ENCODE measurements at places on chromosomes 6 and 20. TPM values are rescaled to one million over a fixed set of nuclear protein-coding genes. Genes with fewer than 3 reads are reported as not detected.
A peak's percentile ranks its signal among the peaks of the same experiment; 100 is the strongest.

DNA sequence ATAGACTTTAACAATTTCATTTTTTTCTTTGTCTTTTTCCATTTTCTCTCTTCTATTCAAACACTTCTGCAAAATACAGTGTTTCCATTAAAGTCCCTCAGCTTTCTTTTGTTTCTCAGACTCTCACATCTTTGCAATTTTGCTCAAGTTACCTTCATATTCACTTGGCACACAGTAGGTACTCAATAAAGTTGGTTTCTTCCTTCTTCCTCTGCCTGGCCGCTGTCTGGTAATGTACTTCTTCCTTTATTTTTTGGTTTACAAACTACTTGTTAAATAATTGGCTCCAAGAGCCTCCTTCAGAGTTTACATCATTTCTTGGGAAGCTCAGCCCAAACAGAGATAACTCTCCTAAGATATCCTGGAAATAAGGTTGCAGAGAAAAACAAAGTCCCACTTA lies 81.1 kb downstream of the GJA10 start:
- no peaks in the 10 kb centered on the region for H3K36me3 ChIP-seq
- H3K27me3 ChIP-seq, result no peaks in the 10 kb centered on the region
- H3K27ac ChIP-seq, result no peak overlapping the region
- DNase-seq, result no peak
- H3K4me1 ChIP-seq, result peaks cover 3% of the 10 kb centered on the region

- DNase-seq, result no peak
- no peak overlapping the region for H3K4me3 ChIP-seq
- H3K27ac ChIP-seq, result no peak overlapping the region
- H3K27me3 ChIP-seq, result peaks cover 6% of the 10 kb centered on the region
Measured at GRCh38 chr20:47971058-47971791, 185.9 kb upstream of the SULF2 start.

GRCh38 chr6:43269273-43270007 lies 26.2 kb downstream of the TTBK1 start:
- H3K27me3 ChIP-seq, result no peaks in the 10 kb centered on the region
- no peak overlapping the region for H3K27ac ChIP-seq
- H3K4me3 ChIP-seq, result peak overlapping the region; percentile 26
- H3K4me1 ChIP-seq, result peaks cover 7% of the 10 kb centered on the region

DNA sequence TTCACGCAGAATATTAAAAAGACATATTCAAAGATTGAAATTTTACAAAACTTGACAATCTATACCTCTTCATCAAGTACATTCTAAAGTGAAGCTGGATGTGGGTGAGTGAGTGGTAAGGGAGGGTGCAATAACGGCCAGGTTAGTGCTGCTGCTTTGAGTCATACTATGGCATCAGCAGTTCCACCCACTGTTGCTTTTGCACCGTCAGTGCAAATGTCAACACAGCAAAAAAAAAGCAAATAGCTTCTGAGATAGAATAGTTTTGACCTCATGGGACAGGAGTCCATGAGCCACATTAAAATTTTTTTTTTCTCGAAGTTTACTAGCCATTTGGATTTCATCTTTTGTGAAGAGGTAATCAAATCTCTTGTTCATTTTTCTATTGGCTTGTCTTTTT lies 31.8 kb downstream of the PSMF1 start:
- H3K27ac ChIP-seq, result no peak overlapping the region
- H3K27me3 ChIP-seq, result no peaks in the 10 kb centered on the region
- H3K4me1 ChIP-seq, result no peaks in the 10 kb centered on the region
- no peak for DNase-seq
- H3K36me3 ChIP-seq, result no peaks in the 10 kb centered on the region
- H3K4me3 ChIP-seq, result no peak overlapping the region

- DNase-seq, result no peak
- H3K36me3 ChIP-seq, result no peaks in the 10 kb centered on the region
- H3K27me3 ChIP-seq, result no peaks in the 10 kb centered on the region
- no peak overlapping the region for H3K4me3 ChIP-seq
- no peak overlapping the region for H3K27ac ChIP-seq
Measured at GRCh38 chr6:5155906-5156305, 70.8 kb downstream of the PPP1R3G start.

GRCh38 chr6:158131926-158132325 lies 36.1 kb downstream of the SERAC1 start:
- H3K4me1 ChIP-seq, result no peaks in the 10 kb centered on the region
- DNase-seq, result no peak
- H3K27ac ChIP-seq, result no peak overlapping the region
- no peaks in the 10 kb centered on the region for H3K36me3 ChIP-seq

DNA sequence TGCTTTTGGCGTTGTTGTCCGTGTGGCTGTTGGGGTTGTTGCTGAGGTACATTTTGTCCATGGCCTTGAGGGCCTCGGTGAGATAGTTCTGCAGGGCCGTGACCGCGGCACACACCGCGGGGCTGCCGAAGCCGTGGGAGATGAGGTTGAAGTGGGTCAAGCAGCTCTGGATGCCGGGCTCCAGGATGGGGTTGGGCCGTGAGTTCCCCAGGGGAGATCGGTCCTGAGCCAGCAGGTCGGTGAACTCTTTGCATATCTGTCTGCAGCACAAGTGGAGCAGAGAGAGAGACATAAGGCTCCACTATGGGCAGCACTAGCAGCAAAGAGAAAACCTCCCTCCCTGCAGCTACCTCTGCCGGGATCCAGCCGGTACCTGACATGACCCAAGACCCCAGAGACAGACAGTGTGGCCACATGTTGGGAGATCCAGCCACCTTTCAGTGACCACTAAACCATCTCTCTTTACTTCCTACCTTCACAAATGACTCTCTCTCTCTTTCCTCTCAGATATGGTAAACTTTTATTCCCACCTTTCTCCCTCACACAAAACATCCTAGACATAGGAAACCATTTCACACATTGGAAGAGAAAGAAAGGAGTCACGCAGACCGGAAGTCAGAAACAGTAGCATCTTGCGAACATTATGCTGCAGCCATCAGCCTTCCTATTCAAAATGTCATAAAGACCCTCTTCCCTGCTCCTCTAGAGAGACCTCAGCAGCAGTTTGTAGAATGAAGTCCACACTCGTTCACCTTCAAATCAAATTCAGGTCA lies 16.2 kb downstream of the TFAP2A start:
- H3K4me3 ChIP-seq, result no peak overlapping the region
- no peaks in the 10 kb centered on the region for H3K27me3 ChIP-seq
- no peak for DNase-seq
- H3K4me1 ChIP-seq, result peaks cover 15% of the 10 kb centered on the region
- peak overlapping the region; percentile 76 for H3K27ac ChIP-seq
- H3K36me3 ChIP-seq, result no peaks in the 10 kb centered on the region

- DNase-seq, result no peak
- no peaks in the 10 kb centered on the region for H3K4me1 ChIP-seq
- H3K27me3 ChIP-seq, result no peaks in the 10 kb centered on the region
- H3K4me3 ChIP-seq, result no peak overlapping the region
- no peak overlapping the region for H3K27ac ChIP-seq
- no peaks in the 10 kb centered on the region for H3K36me3 ChIP-seq
Measured at GRCh38 chr6:45830441-45831139, 185.1 kb downstream of the CLIC5 start.

DNA sequence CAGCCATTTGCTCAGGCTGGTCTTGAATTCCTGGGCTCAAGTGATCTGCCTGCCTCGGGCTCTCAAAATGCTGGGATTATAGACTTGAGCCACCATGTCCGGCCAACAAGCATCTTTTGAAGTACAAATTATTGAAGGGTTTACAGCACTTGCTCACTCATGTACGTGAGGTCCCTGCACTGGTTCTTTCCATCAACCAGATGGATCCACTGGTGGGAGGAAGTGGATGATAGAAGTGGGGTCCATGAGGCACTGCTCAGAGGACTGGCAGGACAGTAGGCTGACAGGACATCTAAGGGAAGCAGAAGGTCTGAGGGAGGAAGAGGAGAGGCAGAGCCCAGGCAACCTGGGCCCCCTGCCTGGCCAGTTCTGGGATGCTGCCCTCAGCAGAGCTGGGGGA lies 109.2 kb upstream of the NXT1 start:
- DNase-seq, result no peak
- no peaks in the 10 kb centered on the region for H3K4me1 ChIP-seq
- no peaks in the 10 kb centered on the region for H3K27me3 ChIP-seq
- no peaks in the 10 kb centered on the region for H3K36me3 ChIP-seq
- H3K4me3 ChIP-seq, result no peak overlapping the region

- DNase-seq, result no peak
- no peak overlapping the region for H3K4me3 ChIP-seq
- H3K27me3 ChIP-seq, result no peaks in the 10 kb centered on the region
- no peaks in the 10 kb centered on the region for H3K4me1 ChIP-seq
- H3K27ac ChIP-seq, result no peak overlapping the region
- H3K36me3 ChIP-seq, result no peaks in the 10 kb centered on the region
Measured at GRCh38 chr6:24464253-24465038, 24.9 kb downstream of the GPLD1 start.

ULBP1 gene
- total RNA-seq, result 0.29 TPM

DNA sequence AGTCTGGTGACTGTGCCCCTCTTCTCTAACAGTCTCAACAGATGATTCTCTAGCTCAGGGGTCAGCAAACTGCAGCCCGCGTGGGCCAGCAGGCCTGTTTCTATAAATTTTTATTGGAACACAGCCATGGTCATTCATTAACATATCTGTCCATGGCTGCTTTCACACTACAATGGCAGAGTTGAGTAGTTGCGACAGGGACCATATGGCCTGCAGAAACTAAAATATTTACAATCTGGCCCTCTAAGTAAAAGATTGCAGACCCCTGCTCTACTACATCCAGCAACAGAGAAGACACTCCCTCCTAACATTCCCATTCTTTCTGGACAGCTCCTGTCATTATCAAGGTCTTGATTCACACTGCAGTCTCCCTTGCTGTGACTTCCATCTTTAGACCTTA lies 45.2 kb downstream of the PLAGL2 start:
- H3K4me1 ChIP-seq, result no peaks in the 10 kb centered on the region
- no peak overlapping the region for H3K4me3 ChIP-seq
- H3K27me3 ChIP-seq, result no peaks in the 10 kb centered on the region
- DNase-seq, result no peak
- no peak overlapping the region for H3K27ac ChIP-seq
- H3K36me3 ChIP-seq, result peaks cover 11% of the 10 kb centered on the region

DNA sequence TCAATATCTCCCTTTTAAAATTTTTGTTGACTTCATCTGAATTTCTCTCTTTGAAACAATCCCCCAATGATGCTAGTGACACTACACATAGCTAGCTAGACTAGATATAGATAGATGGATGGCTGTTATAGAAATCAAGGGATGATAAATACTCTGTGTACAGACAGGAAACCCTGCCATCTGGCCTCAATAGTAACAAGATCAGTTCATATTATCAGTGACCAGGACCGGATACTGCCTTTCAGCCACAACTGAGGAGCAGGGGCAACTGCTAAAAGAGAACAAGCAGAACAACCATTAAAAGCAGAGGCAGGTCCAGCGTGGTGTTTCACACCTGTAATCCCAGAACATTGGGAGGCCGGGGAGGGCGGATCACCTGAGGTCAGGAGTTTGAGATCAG lies 118.3 kb upstream of the FAM184A start:
- no peaks in the 10 kb centered on the region for H3K36me3 ChIP-seq
- H3K27me3 ChIP-seq, result no peaks in the 10 kb centered on the region
- no peaks in the 10 kb centered on the region for H3K4me1 ChIP-seq
- no peak for DNase-seq
- H3K27ac ChIP-seq, result no peak overlapping the region
- H3K4me3 ChIP-seq, result no peak overlapping the region

IYD gene
- 0.29 TPM for total RNA-seq

DNA sequence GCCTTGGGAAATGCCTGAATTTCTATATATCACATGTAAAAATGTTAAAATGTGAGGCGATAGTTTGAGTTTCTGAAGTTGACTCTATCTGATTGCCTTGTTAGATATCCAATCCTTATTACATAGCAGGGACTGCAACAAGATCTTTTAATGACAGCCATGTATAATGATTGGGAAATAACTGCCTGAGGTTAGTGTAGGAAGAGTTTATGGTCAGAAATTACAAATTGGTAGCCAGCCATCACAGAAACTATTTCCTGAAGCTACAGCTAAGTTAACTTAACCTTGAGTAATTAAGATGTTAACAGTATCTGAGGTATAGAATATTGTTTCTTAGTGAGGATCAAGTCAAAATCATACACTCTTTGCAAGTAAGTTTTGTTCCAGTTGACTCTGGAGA lies 41.0 kb downstream of the AKIRIN2 start:
- H3K4me3 ChIP-seq, result no peak overlapping the region
- no peak for DNase-seq

- no peaks in the 10 kb centered on the region for H3K4me1 ChIP-seq
- H3K4me3 ChIP-seq, result no peak overlapping the region
- no peaks in the 10 kb centered on the region for H3K27me3 ChIP-seq
- H3K36me3 ChIP-seq, result no peaks in the 10 kb centered on the region
- no peak overlapping the region for H3K27ac ChIP-seq
Measured at GRCh38 chr6:170456886-170457698, 96.0 kb downstream of the PSMB1 start.

SNX21 gene
- total RNA-seq, result 138 TPM

DNA sequence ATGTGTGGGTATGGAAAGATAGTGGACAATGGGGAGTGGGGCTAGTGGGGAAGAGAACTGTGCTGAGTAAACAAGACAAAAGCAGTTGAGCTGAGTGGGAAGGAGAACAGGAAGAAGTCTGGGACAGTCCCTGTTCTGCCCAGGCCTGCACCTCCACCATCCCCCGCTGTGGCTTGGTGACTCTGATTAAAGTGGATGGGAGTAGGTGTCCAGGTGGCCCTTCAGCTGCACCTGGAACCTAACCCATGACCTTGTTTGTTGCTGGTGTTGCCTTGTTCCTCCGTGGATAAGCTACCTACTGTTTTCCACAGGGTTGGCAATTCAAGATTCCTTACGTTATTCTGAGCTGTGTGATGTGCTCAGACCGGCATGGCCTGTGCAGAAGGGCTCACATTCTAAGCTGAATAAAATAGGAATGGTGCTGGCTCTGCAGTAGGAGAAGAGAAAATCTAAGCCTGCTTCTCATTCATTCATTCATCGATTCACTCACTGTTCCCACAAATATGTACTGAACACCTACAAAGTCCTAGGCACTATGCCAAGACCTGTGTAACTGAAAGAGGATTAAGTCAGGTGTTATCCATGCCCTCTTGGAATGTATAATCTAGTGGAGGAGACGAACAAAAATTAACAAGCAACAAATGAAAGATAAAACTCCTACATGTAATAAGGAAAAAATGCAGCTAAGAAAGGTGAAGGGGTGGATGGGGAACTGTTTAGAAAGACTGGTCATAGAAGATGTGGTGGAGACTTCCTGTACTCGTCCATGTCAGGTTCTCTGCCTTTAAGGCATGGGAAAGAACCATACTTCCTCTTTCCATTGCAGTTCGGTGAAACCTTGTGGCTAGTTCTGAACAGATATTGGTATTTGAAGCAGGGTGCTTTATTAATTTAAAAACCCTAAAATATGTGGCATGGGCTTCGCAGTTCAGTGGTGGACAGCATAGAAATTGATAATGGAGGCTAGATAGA lies 10.1 kb upstream of the CALHM6 start:
- H3K27ac ChIP-seq, result no peak overlapping the region
- peaks cover 2% of the 10 kb centered on the region for H3K4me1 ChIP-seq
- H3K27me3 ChIP-seq, result no peaks in the 10 kb centered on the region

FUCA2 gene
- total RNA-seq, result 48.2 TPM

- no peaks in the 10 kb centered on the region for H3K36me3 ChIP-seq
- no peak overlapping the region for H3K4me3 ChIP-seq
- H3K4me1 ChIP-seq, result no peaks in the 10 kb centered on the region
- H3K27me3 ChIP-seq, result no peaks in the 10 kb centered on the region
- H3K27ac ChIP-seq, result no peak overlapping the region
Measured at GRCh38 chr6:87282743-87283142, 39.6 kb upstream of the SMIM8 start.

- H3K36me3 ChIP-seq, result no peaks in the 10 kb centered on the region
- no peak overlapping the region for H3K4me3 ChIP-seq
- H3K27me3 ChIP-seq, result no peaks in the 10 kb centered on the region
- no peak overlapping the region for H3K27ac ChIP-seq
- no peak for DNase-seq
- H3K4me1 ChIP-seq, result no peaks in the 10 kb centered on the region
Measured at GRCh38 chr6:79463621-79464050, 73.6 kb downstream of the LCA5 start.

All from breast epithelium (tissue), 4 donors.